HL-60 (cell line): ENCODE measurements at places on chromosomes 3 and 15.

- DNase-seq, result no peak
Measured at GRCh38 chr15:33131552-33132232, 62.8 kb downstream of the FMN1 start.

DNA sequence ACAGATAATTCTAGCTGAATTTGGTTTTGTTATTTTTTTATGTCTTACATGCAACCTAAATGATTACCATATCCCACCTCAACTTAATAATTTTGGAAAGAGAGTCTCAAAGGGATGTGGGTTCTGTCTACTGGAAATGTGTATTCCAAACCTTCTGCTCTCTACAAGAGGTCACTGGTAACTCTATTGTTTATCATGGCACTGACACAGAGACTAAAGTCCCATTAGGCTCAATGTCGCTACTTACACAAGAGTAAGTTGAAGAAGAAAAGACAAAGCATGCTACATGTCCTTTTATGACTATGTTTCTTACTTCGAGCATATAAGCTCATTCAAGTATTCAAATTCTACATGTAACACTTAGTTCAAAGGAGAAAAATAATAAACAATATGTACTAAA lies 460.3 kb upstream of the EPHA6 start:
- no peak for DNase-seq

GRCh38 chr3:41525303-41526064 lies 326.2 kb downstream of the CTNNB1 start:
- no peak for DNase-seq

GRCh38 chr3:125960456-125961288 lies 8.3 kb upstream of the ROPN1B start:
- DNase-seq, result no peak

DNA sequence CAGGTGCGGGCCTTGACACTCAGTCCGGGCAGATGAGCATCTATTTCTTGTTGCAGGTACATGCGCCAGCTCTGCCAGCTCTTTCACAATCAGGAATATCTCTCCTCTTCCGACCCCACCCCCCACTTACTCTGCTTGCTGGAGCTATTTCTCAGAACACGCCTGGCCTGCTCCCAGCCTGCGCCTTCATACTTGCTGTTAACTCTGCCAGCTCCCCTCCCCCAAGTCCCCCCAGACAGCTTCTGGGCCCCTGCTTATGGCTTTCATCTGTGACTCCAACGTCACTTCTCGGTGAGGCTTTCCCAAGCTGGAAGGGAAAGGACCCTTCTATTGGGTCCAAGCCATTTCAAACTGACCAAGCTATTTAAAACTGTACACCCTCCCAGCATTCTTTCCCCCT lies 15.2 kb downstream of the MAGEF1 start:
- DNase-seq, result no peak

DNA sequence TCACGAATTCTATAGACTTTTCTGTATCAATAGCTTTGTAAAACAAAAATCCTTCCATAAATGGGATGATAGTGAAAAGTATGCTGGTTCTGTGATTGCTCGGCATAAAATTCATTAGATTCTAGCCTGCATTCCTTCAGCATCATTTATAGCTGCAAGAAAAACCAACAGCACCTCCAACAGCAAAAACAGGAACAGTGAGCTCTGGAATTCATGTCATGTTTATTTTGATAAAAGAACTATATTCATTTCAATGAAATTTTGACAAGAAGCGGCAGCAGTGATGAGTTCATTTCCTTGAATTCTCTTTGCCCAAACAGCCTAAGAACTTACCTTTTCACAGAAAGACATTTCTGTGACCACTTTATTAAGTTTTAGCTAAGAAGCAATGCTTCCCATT lies 515.2 kb upstream of the CCDC54 start:
- no peak for DNase-seq
